CD4-positive, alpha-beta T cell treated with Interleukin-10 for 1 hour (primary cell): ENCODE measurements at places on chromosomes 5 and 9.

DNA sequence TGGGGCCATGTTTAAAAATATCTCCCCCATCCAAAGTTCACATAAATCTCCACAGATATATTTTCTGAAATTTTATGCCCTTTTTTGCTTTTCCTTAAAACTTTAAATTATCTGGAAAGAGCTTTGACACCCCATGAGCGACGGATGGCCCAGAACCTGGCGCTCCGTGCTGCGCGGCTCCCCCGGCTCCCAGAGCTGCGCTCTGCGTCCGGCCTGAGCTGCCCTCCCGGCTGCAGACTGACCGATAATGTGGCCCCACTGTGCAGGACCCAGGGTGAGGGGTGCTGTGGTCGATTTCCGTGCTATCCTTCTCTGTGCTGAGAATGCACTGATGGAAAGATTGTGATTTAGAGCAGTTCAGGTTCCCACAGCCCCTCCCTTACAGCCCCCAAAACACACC is 292.3 kb upstream of the IRX4 start:
- no peak for DNase-seq

GRCh38 chr5:179762079-179762780 is 29.6 kb downstream of the MAML1 start:
- DNase-seq: peak; percentile 41

DNA sequence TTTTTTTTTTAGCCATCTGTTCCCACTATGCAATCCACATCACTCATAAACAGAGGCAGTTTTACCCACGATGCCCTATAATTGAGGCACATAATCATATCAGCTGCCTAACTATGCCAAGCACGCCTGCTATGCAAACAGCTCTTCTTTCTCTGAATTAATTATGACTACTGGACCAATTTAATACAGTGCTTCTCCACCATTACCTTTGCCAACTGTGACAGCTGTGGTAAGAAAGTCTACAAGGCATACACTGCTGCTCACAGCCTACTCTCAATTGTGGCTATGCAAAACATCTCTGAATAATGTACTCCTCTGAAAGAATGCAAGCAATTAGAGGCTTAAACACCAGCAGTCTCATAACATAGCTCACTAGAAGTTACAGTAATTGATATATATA is 97.1 kb downstream of the DTWD2 start:
- DNase-seq: no peak

- DNase-seq: no peak
Observed at GRCh38 chr9:81886665-81887064, 41.6 kb upstream of the SPATA31D4 start.

DNA sequence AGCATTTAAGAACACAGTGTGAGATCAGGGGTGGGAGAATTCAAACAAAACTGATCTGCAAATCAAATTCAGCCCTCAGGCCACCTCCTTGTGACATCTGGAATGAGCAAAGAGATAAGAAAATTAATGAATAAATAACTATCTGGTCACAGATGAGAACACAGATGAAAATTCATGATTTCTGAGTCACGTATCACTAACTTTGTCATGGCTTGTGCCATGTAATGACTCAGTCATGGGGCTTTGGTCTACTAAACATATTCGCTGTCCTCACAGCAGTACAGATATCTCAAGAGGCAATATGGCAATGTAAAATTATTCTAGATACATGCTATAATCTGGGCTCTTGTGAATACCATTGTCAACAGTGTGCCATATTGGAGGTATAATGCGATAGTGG is 274.4 kb downstream of the MAN2A1 start:
- DNase-seq: no peak

DNA sequence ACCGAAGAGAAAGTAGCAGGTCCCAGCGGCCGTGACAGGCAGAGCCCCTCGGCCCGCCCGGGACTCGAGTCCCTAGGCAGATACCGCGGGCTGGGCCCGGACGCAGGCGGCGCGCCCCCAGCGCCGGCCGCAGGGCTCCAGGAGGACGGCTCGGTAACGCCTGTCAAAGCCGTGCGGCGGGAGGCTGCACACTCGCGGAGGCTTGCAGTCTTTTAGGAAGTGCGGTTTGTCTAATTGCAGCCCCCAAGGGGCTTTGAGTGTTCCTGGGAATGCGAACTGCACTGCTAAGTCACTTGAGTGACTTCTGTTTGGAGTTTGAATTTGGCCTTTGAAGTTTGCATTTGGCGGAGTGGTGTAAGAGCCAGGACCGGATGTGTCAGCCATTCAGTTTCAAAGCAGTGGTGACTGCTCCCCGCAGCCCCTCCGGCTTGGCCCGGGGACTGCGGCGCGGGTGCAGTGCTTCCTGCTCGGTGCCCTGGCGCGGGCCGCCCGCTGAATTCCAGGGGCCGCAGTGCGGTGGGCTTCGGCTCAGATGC is 1.3 kb downstream of the MAP3K1 start:
- DNase-seq: peak; percentile 64

GRCh38 chr9:130073373-130073772 is 19.7 kb downstream of the GPR107 start:
- DNase-seq: no peak

DNA sequence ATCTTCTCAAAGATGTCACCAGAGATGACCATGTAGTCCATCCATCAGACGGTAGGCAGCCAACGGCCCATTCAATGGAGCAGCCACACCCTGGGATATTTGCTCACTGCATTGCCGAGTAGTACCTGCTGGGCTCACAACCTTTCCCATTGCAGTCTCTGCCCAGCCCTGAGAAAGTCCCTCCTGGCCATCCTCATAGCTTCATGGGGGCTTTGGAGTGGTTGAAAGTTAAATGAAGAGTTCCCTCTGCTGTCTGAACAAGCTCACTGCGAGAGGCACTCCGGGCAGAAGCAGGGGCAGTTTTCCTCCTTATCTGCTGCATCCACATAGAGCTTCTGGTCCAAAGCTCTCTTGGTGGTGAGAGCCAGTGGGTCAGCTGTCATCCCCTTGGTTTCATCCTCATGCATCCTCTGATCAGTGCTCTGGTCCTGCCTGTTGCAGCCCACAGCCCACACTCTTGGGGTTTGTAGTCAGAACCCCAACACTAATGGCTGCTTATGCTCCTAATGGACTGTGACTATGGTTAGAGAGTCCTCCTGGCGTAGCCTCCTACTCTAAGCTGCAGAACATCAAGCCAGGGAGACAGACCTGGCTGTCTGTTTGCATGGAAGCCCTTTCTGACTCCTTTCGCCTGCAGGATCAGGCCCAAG is 23.3 kb downstream of the TNFSF8 start:
- DNase-seq: peak; percentile 53

GRCh38 chr9:38333047-38333446 is 59.5 kb upstream of the ALDH1B1 start:
- DNase-seq: no peak

DNA sequence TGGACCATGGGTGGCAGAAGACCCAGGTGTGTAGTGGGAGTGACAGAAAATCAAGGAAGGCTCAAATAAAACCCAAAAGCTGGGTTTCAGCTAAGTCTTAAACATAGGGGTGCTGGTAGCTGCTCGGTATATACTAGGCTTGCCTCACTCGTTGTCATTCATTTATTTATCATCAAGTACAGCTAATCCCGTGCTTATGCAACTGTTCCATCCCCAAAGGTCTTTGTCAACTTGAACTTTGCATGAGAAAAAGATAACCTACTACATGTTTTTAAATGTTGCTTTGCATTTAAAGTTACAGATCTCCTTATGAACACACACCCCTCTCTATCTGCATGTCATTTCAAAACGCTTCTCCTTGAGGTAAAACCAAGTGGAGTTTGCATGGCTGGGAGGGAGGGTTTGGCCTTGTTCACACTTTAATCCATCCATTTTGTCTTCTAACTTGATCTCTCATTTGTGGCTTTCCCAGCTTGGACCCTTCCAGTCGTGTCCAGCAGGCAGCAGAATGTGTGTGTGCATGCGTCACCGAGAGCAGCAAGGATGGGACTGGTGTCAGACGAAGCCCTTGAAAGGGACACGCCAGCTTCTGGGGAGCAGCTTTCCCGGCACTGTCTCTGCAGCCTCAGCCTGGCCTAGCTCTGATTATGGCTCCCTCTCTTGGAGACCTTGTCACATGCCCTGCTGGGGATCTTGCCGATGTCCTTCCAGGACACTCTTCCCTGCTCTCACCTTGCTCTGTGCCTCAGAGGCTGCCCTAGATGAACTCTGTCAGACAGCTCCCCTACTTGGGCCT is 133.5 kb downstream of the GADD45G start:
- DNase-seq: no peak

- no peak for DNase-seq
Observed at GRCh38 chr5:17216974-17217492, 398 bp upstream of the BASP1 start.

GRCh38 chr5:12315461-12315860 is 411.2 kb upstream of the CTNND2 start:
- no peak for DNase-seq

- DNase-seq: no peak
Observed at GRCh38 chr5:73960023-73960422, 334.0 kb downstream of the ARHGEF28 start.

- DNase-seq: no peak
Observed at GRCh38 chr5:142821733-142822487, 51.7 kb downstream of the ARHGAP26 start.

- DNase-seq: no peak
Observed at GRCh38 chr5:139181835-139182452, 16.2 kb downstream of the SIL1 start.

DNA sequence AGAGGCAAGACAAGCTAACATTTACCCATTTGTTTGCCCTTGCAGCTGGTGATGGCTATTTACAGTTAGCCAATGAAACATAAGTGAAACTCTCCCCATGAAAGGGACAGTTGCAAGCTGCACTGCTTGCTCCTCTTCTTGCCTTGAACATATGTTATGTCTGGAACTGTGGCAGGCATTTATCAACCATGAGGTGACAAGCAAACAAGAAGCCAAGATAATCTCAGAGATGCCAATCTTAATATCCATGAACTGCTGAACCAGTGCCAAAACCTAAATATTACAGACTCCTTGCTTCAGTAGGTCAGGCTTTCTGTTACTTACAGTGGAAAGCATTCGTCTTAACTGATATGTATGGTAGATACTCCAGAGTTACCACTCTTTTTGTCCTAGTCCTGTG is 133.4 kb downstream of the ACTBL2 start:
- DNase-seq: no peak

DNA sequence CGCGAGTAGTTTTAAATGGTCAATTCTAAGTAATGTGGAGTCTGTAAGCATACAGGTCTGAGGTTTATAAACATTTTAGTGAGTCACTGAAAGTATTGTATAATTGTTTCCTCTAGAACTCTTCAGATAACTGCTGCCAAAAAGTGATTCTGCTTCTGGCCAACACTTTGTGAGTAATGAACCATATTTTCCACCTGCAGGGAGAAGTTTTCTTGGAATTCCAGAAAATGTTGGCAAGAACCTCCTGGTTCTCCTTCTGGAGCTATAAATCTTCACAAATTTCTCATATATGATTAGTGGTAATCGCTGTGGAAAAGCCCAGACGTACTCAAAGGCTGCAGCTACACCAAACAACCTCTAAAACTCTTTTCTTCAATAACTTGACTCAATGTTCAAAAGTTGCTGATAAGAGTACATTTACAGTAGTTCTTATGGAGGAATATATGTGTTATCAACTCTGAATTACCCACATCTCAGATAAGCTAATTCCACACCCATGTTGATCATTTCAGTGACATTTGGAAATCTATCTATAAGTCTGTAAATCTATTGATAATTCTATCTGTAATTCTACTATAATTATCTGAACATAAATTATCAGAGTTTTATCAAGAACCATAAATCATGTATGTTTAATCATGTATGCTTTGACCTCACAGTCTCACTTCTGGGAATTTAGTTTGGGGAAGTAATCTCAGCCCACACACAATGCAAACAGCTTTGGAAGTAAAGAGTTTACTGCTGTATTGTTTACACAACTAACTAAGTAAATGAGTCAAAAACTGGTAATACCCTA is 74.1 kb downstream of the FNBP1 start:
- DNase-seq: no peak

- no peak for DNase-seq
Observed at GRCh38 chr5:116482394-116482793, 92.2 kb downstream of the SEMA6A start.

GRCh38 chr5:129461711-129462332 is 1.7 kb downstream of the ADAMTS19 start:
- no peak for DNase-seq

DNA sequence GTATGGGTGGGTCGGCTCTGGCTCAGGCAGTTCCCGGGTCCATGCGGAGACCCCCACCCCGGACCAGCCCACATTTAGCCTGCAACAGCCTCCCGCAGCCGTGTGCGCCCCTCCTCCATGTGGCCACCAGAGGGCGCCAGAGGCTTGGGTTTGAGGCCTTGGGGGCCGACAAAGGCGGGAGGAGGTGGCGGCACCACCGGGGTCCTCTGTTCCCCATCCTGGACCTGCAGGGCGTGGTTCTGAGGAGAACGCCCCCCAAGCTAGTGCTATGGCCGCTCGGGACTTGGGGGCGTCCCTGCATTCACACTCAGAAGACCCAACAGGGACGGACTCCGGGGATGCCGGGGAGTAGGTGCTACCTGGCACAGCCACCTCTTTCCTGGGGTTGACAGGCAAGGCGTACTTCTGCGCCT is 16.5 kb downstream of the ASS1 start:
- DNase-seq: peak; percentile 63

- no peak for DNase-seq
Observed at GRCh38 chr5:83149671-83150070, 72.3 kb downstream of the XRCC4 start.

DNA sequence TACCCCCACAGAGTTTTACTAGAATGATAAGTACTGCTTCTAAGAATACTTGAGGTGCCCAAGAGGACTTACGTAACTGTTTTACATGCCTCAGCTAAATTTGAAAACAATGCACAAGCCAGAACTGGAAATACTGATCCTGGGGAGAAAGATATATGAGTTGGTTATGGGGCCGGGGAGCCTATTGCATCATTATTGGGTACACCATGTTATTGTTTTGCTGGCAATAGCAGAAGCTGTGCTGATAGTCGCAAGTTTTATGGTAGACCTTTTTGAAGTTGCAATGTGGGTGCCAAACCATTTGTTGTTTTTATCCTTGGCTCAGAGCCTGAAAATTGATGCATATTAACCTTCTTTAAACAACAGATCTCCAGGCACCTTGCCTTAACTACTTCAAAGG is 108.4 kb upstream of the DHFR start:
- no peak for DNase-seq

DNA sequence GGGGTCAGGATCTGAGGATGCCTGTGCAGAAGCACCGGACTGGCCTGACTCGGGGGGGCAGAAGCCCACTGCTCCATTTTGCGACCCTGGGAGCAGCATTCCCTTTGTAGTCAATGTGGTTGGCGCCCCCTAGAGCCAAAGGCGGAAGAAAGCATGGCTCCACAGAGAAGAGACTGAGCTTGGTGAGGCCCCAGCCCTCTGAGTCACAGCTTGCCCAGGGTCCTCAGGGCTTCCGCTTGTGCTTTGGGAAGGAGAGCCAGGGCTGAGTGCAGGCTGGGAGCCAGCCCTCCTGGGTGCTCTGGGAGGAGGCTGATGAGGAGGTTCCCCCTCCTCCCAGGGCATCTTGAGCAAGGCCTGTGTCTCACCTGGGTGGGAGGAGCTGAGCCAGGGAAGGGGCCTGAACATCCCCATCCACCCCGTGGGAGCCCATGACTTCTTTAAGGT is 5.5 kb upstream of the AQP3 start:
- DNase-seq: peak; percentile 54
